ENCODE measurements at places on chromosomes 1 and 21.

DNA sequence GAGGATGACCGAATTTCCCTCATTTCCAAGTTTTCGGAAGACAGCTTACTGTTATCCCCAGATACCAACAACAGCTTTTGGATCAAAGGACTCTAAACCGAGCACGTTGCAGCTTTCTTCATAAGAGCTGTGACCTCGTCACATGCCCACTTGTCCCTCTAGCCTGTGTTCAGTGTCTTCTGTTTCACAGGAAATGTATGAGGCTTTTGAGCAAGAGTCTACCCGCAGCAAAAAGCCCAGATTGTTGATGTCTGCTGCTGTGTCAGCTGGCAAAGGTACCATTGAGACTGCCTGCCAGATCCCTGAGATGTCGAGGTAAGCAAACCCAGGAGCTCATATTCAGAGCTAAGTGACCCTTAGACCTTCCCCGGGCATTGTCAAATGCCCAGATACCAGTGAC is 24.1 kb downstream of the CHI3L2 start:
- DNase-seq, result no peak

GRCh38 chr1:77649127-77649526 is 33.3 kb downstream of the ZZZ3 start:
- DNase-seq, result no peak

DNA sequence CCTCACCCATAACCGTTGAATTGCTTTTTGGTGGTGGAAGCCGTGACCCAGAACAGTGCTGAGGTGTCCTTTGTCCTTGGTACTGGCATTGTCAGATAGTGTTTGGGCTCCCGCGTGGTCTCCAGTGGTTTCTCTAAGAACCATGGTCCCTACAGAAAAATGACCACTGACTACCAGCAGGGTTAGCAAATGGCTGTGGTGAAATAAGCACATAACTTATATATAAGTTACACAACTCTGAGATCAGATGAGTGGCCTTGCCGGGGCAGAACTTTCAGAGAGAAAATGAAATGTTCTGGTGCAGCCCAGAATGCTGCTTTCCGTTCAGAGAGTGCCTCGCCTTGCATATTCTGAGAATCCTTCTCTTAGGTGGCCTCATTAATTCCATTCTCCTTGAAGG is 5.0 kb downstream of the SLC37A1 start:
- DNase-seq, result no peak

- peak; percentile 40 for DNase-seq
Measured at GRCh38 chr1:167059045-167059808, 30.9 kb downstream of the GPA33 start.

DNA sequence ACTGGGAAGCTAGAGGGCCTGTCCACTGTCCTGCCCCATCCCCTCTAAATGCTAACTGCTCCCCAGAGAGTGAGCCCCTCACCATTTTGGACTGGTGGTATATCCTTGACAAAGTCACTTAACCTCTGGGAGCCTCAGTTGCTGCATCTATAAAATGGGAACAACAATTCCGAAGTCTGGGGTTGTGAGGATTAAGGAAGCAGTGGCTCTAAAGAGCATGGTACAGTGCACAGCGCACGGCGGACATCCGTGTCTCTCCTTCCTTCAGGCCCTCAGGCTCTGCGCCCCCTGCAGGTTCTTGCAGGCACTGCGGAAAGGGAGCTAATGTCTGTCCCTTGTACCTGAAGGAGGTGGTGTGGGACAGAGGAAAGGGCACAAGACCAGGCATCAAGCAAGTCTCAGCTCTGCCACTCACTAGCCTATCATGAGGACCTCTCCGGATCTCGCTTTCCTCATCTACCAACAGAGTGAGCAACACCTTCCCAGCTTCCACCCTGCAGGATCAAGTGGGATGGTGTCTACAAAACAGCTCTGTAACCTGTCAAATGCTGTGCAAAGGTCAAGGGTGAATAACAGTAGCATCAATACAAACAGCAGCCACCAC is 20.1 kb downstream of the ECE1 start:
- DNase-seq, result peak; percentile 24

DNA sequence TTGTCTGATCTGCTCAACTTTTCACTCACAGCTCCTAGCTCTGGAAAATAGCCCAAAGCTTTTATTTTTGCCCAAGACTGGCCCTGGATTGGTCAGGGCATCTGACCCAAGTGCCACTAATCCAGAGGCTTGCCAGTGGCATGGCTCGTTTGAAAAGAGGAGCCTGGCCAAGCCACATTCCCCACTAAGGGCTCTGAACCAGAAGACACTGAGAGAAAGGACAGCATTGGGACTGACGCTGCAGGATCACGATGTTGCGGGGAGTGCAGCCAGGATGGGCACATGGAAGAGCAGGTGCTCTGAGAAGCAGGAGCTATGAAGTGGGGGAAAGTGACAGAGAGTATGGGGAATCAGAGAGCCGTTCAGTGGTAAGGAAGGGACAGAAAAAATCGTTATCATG is 44.9 kb upstream of the TSPAN2 start:
- no peak for DNase-seq

- DNase-seq, result no peak
Measured at GRCh38 chr1:10064416-10065343, 31.9 kb downstream of the UBE4B start.

GRCh38 chr1:27342778-27343638 is 1.2 kb downstream of the SYTL1 start:
- DNase-seq, result peak; percentile 77
